ENCODE measurements at places on chromosomes 6 and 20.

- H3K36me3 ChIP-seq = no peaks in the 10 kb centered on the region
- no peak overlapping the region for H3K27ac ChIP-seq
- H3K4me3 ChIP-seq = no peak overlapping the region
- H3K27me3 ChIP-seq = no peaks in the 10 kb centered on the region
- H3K4me1 ChIP-seq = peaks cover 4% of the 10 kb centered on the region
These were observed 97.2 kb upstream of the RIN2 start for GRCh38 chr20:19660808-19661378.

DNA sequence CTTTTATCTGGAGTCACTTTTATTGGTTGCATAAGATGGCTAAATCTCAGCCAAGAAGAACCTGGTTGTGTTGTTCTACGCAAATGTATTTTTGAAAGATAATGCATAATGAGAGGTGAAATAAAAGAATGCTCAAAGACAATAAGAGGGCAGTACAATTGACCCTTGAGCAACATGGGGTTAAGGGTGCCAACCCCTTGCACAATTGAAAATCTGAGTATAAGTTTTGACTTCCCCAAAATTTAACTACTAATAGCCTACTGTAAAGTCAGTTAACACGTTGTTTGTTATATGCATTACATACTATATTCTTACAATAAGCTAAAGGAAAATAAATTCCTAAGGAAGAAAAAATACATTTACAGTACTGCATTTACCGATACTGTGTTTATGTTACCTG is 5.9 kb downstream of the RNF146 start:
- H3K27me3 ChIP-seq = no peaks in the 10 kb centered on the region
- peaks cover 84% of the 10 kb centered on the region for H3K4me1 ChIP-seq
- no peak for DNase-seq
- no peaks in the 10 kb centered on the region for H3K36me3 ChIP-seq
- H3K27ac ChIP-seq = no peak overlapping the region

- no peak for DNase-seq
- H3K27me3 ChIP-seq = no peaks in the 10 kb centered on the region
- peaks cover 9% of the 10 kb centered on the region for H3K4me1 ChIP-seq
- H3K27ac ChIP-seq = no peak overlapping the region
These were observed 691 bp upstream of the ANGPT4 start for GRCh38 chr20:916825-917224.

GRCh38 chr20:36236786-36237121 is 476 bp downstream of the AAR2 start:
- no peaks in the 10 kb centered on the region for H3K27me3 ChIP-seq
- peak overlapping the region; percentile 88 for H3K4me3 ChIP-seq
- peak overlapping the region; percentile 35 for H3K27ac ChIP-seq
- peaks cover 27% of the 10 kb centered on the region for H3K36me3 ChIP-seq
- peaks cover 32% of the 10 kb centered on the region for H3K4me1 ChIP-seq

GRCh38 chr6:15249371-15250019 is 3.6 kb downstream of the JARID2 start:
- H3K27ac ChIP-seq = peak overlapping the region; percentile 96
- H3K27me3 ChIP-seq = no peaks in the 10 kb centered on the region
- H3K4me1 ChIP-seq = no peaks in the 10 kb centered on the region

- no peak overlapping the region for H3K4me3 ChIP-seq
- no peaks in the 10 kb centered on the region for H3K36me3 ChIP-seq
- H3K27me3 ChIP-seq = peaks cover 62% of the 10 kb centered on the region
- H3K4me1 ChIP-seq = no peaks in the 10 kb centered on the region
- DNase-seq = no peak
These were observed 57.1 kb upstream of the MLN start for GRCh38 chr6:33860706-33861474.
